ENCODE measurements at places on chromosomes 12 and 14.

DNA sequence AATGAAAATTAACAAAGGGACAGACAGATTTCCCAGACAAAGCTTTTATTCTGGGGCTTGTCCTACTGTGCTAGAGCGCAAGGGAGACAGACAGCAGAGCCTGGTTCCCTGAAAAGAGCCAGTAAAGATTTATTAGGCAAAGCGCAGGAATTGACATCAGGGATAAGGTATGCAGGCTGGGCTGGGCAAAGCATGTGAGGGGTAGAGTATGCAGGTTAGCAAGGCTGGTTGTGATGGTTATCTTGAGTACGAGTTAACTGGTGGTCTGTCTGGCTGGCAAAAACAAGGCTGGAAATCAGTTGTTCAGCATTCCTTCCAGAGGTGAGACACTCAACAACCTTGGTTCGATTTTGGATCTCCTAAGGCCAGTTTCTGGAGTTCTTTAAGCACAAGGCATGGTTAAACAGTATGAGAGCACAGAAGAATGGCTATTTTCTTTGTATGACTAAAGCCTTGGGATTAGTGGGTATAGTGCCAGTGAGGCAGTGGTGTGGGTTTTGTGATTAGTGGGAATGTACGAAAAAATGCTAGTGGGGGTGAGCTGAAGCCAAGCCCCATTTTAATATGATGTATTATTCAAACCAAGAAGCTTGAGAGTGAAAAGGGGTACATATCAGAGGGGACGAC is 30.9 kb downstream of the BTBD7 start:
- DNase-seq: no peak

DNA sequence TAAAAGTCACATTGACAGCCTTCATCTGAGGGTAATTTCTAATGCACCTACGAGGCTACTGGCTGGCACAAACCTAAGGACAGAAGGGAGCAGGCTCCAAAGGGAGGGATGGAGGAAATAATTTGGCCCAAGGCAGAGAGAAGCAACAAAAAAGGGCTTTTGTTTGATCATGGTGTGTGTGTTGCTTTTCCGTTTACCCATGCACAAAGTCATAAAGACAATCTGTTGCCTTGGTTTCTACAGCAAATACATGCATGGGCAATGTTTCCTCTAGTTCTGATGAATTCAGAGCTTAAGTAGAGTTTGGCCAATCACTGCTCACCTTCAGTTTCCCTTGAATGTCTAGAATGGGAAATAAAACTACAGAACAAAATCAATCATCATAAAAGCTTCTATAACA is 262.5 kb upstream of the CAND1 start:
- DNase-seq: no peak

DNA sequence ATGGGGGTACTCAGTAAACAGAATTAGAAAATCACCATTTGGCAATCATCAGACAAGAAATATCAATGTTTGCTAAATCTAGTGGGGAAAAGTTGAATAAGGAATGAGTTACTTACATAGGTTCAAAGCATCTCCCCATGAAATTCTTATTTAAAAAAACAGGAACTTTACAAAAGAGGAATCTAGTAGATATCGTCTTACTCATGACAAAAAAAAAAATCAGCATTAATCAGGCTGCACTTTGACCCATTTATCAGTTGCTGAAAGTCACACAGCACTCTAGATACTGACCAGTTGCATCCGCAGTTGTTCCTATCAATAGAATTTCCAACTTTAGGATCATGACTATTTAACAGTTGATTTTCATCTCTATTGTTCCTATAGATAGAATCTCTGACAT is 5.8 kb upstream of the DICER1 start:
- DNase-seq: no peak

DNA sequence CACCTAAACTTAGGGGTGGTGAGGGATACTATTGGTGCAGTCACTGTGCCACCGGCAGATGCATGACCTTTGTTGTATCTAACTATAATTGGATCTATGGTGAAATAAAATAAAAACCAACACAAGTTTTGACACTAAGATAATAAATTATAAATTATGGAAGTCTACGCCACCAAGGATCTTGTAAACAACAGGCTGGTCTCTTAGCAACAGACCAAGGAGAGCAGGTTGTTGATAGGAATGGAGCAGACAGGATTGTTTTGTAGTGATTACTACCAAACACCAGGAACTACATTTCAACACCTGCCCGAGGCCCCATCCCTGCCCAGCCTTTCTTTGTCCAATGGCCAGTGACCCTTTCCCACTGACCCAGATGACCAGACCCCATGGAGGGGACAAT is 1178.0 kb downstream of the VRK1 start:
- DNase-seq: no peak

DNA sequence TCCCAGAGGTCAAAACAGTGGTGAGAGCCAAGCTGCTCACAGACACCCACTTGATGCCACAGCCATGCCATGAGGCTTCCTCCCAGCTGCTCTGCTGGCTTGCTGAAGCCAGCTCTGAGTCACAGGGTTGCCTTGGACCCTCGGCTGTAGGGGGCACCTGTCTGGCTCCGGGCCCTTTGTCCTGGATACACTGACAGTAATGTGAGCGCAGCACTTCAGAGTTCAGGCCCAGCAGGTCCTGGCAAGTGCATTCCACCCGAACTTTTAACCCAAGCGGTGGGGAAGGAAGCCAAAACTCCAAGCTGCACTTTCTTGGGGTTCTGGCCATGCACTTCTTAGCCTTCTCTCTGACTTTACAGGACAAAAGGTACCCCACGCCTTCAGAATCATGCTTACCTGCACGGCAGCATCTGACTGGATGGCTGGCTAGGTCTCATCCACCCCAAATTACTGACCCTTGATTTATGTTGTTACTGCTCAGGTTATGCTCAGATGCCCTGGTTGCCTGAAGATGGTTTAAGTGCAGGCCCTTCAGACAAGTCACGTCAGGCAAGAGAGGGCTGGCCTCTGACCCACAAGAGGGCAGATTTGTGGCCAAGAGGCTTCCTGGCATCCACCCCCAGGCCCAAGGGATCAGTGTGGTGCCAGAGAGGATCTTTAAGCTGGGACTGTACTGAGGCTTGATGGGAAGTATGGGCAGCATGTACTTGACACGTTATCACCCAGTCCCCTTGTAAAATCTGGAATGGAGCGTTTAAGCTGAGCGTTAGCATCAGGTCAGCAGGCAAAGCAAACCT is 24.8 kb downstream of the SLC25A29 start:
- no peak for DNase-seq

DNA sequence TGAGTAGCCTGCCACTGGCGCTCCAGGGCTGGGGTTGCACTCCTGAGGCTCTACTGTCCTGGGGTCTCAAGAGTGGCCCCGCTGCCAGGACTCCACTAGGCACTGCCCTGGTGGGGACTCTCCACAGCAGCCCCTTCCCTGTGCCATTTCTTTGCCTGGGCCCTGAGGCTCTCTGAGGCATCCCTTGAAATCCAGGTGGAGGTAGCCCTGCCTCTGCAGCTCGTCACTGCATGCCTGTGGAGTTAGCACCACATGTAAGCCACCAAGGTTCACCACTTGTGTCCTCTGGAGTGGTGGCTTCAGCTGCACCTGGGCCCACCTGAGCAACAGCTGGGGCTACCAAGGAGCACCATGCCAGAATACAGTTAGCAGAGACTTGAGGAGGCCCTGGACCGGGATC is 39.9 kb upstream of the BATF start:
- DNase-seq: no peak
